ENCODE measurements at places on chromosomes 5 and 9. TPM values are rescaled to one million over a fixed set of nuclear protein-coding genes. Genes with fewer than 3 reads are reported as not detected.

KCTD16 gene
- total RNA-seq = 0.19 TPM

ANGPTL2 gene
- 23.8 TPM for total RNA-seq

GRM6 gene
- not detected for total RNA-seq

CTXN3 gene
- not detected for total RNA-seq

OR1L4 gene
- total RNA-seq = not detected

PCDHB6 gene
- under 0.01 TPM for total RNA-seq

TMEM215 gene
- total RNA-seq = under 0.01 TPM

PCDHGA10 gene
- 9.6 TPM for total RNA-seq

ALDOB gene
- not detected for total RNA-seq

UNC5A gene
- total RNA-seq = under 0.01 TPM

MEGF10 gene
- total RNA-seq = 4.6 TPM

FRMD3 gene
- total RNA-seq = 11.1 TPM

CD274 gene
- total RNA-seq = 26.7 TPM

CNTNAP3 gene
- 102 TPM for total RNA-seq

PDE6A gene
- under 0.01 TPM for total RNA-seq

RNF208 gene
- 0.19 TPM for total RNA-seq

MAMDC4 gene
- total RNA-seq = 0.98 TPM

NR6A1 gene
- total RNA-seq = 1.1 TPM

RASGEF1C gene
- total RNA-seq = not detected

P4HA2 gene
- 42.8 TPM for total RNA-seq

PCDHB4 gene
- 0.33 TPM for total RNA-seq

BHMT2 gene
- 3.0 TPM for total RNA-seq

MTMR12 gene
- total RNA-seq = 35.6 TPM

VCAN gene
- total RNA-seq = 10.4 TPM

PCDHB9 gene
- total RNA-seq = 0.65 TPM

PBX3 gene
- total RNA-seq = 18.6 TPM

SPAAR gene
- 4.5 TPM for total RNA-seq

SEMA6A gene
- total RNA-seq = 9.5 TPM

GABRG2 gene
- not detected for total RNA-seq

DOCK8 gene
- 3.2 TPM for total RNA-seq
